ENCODE measurements at places on chromosomes 11 and 22.

- no peak for DNase-seq
Measured at GRCh38 chr11:120248551-120249278, 8.8 kb downstream of the POU2F3 start.

- no peak for DNase-seq
Measured at GRCh38 chr11:63564056-63564774, 1.0 kb upstream of the PLAAT2 start.

DNA sequence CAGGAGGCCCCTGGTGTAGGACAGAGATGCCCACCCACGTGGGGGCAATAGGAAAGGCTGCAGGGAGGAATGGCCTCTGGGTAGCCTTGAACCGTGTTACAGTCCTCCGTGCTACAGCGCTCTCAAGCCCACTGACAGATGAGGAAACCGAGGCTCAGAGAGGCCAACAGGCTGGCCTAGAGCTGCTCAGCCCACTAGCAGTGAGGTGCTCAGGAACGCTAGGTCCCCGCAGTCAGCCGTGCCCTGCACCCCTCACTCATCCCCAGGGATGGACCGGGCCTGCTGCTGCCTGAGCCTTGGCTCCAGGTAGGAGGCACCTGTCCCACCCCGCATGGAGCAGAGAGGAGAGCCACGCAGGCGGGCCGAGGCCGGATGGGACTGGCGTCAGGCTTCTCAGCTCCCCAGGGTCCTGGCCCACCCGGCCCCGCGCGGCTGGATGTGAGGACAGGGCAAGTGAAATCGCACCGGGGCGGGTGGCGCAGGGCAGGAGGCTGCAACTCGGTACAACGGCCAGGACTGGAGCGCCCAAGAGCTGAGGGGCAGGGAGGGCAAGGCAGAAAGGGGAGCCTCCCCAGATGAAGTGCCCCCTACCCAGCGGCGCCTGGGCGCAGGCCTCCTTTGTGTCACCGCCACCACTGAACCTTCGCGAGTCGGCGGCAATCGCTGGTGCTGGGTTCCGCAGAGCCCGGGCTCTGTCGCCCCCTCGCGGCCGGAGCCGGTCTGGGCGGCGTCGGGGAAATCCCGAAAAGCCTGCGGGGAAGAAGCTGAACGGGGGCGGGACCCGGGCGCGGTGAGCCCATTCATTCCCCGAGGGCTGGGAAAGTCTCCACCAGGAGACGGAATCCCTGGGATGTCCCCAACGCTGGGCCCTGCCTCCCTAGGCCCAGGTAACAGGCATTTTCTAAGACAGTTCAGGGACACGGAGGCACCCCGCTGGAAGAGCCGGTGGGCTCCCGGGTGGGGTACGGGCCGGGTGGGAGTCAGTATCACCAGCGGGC lies 8.4 kb upstream of the SLC2A11 start:
- DNase-seq, result peak; percentile 81

GRCh38 chr11:61609980-61610366 lies 29.1 kb upstream of the SYT7 start:
- no peak for DNase-seq

DNA sequence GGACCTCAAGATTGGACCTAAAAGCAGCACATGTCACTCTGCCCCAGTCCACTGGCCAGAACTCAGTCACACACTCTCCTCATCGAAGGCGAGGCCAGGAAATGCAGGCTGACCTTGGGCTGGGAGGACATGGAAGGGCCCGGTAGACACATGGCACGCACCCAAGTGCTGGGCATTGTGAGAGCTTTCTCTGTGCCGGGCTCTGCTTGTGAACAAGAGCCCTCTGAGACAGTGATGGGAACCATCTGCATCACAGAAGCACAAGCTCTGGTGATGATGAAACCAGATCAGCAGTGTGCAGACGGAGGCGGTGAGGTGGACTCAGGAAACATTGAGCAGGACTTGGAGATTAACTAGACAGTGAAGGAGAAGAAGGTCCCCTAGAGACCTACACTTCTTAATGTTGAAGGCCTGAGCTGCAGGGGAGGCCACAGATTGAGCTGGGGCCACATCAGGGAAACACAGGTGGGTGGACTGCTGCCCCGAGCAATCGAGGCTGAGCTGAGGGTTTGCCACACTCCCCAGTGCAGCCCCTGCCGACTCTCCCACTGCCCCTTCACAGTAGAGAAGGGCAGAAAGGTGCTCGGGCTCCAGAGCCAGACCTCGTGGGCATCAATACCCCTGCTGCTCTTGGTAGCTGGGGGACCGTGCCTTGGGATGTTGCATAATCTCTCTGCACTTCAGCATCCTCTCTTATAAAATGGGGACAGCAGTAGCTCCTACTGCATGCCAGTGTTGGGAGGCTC lies 1460.5 kb downstream of the TBC1D22A start:
- DNase-seq, result no peak

GRCh38 chr11:20192151-20192550 lies 31.9 kb upstream of the DBX1 start:
- no peak for DNase-seq

DNA sequence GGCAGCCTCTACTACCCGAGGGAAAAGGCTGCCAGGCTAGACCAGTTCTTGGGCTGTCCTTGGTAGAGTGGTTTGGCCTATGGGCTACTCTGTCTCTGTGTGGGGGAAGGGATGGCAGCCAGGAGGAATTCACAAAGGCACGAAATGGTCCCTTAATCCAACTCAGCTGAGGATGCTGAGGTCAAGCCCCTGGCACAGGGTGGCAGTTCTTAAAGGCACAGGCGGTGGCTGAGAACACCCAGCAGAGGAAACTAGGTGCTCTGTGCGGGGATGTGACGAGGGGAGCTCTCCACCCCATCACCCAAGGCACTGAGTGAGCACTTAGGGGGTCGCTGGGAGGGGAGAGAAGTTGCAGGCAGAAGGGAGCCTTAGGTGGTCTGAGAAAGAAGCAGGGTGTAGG lies at the start of gene MFRP:
Gene MFRP (minus strand): TSS at position 101 of the 400 bp plus-strand sequence. CDS start 192 bp downstream, outside the sequence.
- DNase-seq, result no peak

DNA sequence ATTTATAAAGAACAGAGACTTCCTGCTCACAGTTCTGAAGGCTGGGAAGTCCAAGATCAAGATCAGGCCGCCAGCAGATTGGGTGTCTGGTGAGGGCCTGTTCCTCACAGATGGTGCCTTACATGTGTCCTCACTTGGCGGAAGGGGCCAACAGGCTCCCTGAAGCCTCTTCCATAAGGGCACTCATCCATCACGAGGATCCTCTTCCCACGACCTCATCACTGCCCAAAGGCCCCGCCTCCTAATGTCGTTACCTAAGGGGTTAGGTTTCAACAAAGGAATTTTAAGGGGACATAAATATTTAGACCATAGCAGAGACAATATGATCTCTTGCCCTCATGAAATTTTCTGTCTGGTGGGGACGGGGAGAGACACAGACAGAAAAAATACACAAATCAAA lies 18.6 kb downstream of the TP53AIP1 start:
- no peak for DNase-seq

DNA sequence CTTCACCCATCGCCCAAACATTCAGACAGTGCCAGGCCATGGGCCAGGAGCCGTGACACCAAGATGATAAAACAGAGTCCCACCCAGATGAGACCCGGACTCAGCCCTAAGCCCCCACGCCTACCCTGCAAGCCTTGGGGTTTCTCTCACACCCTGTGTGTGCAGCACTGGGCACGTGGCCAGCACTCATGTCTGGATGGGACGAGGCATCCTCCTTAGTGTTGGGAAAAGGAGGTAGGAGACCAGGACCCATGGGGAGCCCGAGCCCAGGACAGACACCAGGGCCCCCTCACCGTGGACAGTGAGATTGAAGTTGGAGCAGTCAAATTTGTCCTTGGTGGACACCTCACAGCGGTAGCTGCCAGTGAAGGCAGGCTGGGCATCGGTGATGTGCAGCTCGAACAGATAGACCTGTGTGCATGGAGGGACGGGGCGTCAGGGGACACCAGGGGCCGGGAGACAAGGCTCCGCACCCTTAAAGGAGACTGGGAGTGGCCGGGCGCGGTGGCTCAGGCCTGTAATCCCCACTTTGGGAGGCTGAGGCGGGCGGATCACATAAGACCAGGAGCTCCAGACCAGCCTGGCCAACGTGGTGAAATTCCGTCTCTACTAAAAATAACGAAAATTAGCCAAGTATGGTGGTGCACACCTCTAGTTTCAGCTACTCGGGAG lies 4.2 kb downstream of the MYBPC3 start:
- no peak for DNase-seq

Data from effector CD4-positive, alpha-beta T cell (primary cell).